ENCODE measurements at places on chromosomes 5 and 9. TPM values are rescaled to one million over a fixed set of nuclear protein-coding genes. Genes with fewer than 3 reads are reported as not detected.

FBP1 gene
- total RNA-seq = 3.6 TPM

SETX gene
- 36.1 TPM for total RNA-seq

SEMA5A gene
- 2.0 TPM for total RNA-seq

CDH9 gene
- total RNA-seq = not detected

RLN1 gene
- 0.36 TPM for total RNA-seq

NMUR2 gene
- total RNA-seq = not detected

CATSPER3 gene
- 0.56 TPM for total RNA-seq

RXRA gene
- 7.3 TPM for total RNA-seq

SLC6A18 gene
- total RNA-seq = not detected

PTGS1 gene
- 0.27 TPM for total RNA-seq

FBXL7 gene
- not detected for total RNA-seq

SLC35A4 gene
- total RNA-seq = 17.8 TPM

PCDHB16 gene
- total RNA-seq = not detected

AFAP1L1 gene
- total RNA-seq = 0.47 TPM

ARHGEF28 gene
- total RNA-seq = not detected

SNAPC4 gene
- 8.0 TPM for total RNA-seq

LRRC70 gene
- 6.1 TPM for total RNA-seq

TMC1 gene
- total RNA-seq = not detected

SPINK6 gene
- total RNA-seq = not detected

LCN12 gene
- total RNA-seq = 1.5 TPM

SLC36A3 gene
- total RNA-seq = not detected

LRRC26 gene
- total RNA-seq = not detected

PCDHGB5 gene
- 0.20 TPM for total RNA-seq

ELOVL7 gene
- not detected for total RNA-seq

CFAP157 gene
- 0.11 TPM for total RNA-seq

FAXDC2 gene
- total RNA-seq = not detected

C1QTNF2 gene
- total RNA-seq = not detected

DAB2 gene
- total RNA-seq = 0.47 TPM

Measured in CD4-positive, alpha-beta T cell (primary cell).